ENCODE measurements at places on chromosomes 3 and 15. TPM values are rescaled to one million over a fixed set of nuclear protein-coding genes. Genes with fewer than 3 reads are reported as not detected.

Gene CLRN1
- not detected for total RNA-seq

Gene SLC22A14
- not detected for total RNA-seq

- no peak for DNase-seq
These were observed 11.9 kb downstream of the RASA2 start for GRCh38 chr3:141498598-141499223.

Gene ABHD17C
- total RNA-seq, result 3.7 TPM

- no peak for DNase-seq
These were observed 45.4 kb downstream of the EFHB start for GRCh38 chr3:19888428-19889152.

Gene XCR1
- not detected for total RNA-seq
